ENCODE measurements at places on chromosomes 2 and 18.
A peak's percentile ranks its signal among the peaks of the same experiment; 100 is the strongest.

- no peak for DNase-seq
These were observed 145.1 kb downstream of the ASB1 start for GRCh38 chr2:238571661-238572372.

DNA sequence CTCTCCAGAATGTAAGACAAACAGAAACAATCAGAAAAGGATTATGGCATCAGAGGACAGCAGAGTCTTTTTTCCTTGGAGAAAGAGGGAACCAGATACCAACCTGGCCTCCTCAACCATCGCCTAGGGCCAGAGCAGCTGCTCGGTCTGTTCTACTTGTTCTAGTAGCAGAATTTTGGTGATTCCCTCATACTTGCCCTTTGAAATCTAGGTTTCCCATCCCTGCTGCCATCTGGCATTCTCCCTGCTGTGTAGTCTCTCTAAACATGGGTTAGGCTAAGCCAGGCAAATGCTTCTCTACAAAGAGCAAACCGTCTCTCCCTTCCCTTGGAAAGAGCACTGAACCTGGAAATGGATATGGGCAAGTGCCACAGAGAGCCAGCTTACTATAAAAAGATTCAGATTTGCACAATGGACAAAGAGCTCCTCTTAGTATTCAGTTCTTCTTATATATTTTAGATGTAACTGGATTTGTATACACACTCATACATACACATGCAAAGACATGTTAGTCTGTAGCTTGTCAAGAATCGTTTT lies 208.6 kb upstream of the ST6GAL2 start:
- no peak for DNase-seq

DNA sequence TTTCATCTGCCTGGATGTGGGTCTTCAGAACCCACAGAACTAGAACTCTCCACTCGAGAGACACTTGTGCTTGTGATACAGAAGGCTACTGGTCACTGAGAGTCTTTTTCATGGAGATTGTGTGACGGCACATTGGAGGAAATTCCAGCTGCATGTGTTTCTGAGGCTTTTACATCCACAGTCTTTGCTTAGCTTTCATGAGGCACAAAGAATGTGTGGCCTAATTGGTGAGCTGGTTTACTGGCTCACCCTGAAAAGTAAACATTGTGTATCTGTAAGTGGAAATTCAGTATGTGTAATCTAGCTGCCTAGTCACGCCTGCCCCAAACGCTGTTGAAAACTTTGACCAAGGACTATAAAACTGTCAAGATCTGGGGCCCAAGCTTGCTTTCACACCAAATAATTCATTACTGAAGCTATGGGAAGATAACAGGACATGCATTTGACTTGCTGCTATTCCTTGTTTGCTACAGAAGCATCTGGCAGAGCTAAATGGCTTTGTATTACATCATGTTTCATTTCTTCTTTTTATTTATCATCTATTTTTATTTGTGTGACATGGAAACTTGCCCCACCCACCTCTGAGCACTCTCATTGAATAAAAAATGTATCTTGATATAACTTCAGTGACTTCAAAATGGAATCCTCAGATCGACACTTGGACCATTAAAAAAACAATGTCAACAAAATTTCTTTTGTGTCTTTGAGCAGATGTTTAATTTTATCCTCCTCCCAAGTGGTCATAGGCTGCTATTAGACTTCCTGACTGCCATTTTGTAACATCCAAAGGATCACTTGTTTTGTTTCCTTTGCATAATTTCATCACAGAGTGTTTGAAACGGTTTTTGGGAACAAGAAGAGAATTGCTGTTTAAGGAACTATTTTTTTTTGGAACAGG lies 80.2 kb downstream of the EFEMP1 start:
- no peak for DNase-seq

- peak; percentile 51 for DNase-seq
These were observed 189.8 kb downstream of the SNTG2 start for GRCh38 chr2:1140389-1141003.

- no peak for DNase-seq
These were observed 38.4 kb upstream of the REL start for GRCh38 chr2:60843006-60843405.

DNA sequence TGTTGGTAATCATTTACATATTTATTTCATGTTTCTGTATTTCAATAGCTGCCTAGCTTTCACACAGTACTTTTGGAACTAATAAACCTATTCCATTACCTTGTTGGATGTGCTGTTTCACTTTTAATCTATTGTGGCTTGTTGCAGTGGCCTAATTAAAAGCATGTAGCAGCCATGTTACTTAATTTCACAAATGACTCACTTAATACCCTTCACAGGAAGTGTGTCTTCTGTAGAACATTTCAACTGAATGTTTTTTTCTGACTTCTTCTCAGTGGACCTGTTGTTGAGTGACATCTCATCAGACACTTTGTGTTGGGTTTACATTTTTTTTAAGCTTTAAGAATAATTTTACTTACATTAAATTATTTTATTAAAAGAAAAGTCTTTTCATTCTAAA lies 260.5 kb upstream of the THUMPD2 start:
- DNase-seq = no peak

DNA sequence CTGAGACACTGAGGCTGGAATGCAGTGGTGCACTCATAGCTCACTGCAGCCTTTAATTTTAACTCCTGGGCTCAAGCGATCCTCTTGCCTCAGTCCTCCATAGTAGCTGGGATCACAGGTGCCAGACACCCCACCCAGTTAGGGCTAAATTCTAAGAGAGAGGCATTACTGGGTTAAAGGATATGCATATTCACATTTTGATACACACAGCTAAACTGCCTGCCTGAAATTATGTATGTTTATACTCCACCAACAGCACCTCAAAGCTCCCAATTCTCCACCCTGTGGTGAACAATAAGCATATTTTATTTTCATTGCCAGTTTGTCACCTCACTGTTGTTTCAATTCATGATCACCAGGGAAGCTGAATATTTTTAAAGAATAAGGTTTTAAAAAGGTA lies 18.7 kb upstream of the MCM6 start:
- no peak for DNase-seq

DNA sequence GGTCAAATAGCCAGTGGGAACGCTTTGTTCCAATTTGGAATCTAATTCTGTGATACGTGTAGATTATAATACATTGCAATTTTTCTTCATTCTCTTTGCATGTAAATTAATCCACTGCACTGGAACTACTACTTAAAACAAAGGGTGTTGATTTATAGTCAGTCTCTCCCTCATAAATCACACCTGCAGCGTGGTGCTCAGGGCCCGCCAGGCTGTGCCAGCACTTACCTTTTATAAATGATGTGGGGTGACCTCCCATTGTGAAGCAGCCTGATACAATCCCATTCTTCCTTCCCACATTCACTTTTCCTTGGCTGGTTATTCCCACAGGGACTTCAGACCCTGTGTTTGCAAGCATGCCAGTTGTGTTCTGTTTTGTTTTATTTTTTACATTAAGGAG lies 302.3 kb upstream of the ID2 start:
- DNase-seq = no peak

- DNase-seq = no peak
These were observed 19.1 kb downstream of the SULT1C4 start for GRCh38 chr2:108396845-108397244.

DNA sequence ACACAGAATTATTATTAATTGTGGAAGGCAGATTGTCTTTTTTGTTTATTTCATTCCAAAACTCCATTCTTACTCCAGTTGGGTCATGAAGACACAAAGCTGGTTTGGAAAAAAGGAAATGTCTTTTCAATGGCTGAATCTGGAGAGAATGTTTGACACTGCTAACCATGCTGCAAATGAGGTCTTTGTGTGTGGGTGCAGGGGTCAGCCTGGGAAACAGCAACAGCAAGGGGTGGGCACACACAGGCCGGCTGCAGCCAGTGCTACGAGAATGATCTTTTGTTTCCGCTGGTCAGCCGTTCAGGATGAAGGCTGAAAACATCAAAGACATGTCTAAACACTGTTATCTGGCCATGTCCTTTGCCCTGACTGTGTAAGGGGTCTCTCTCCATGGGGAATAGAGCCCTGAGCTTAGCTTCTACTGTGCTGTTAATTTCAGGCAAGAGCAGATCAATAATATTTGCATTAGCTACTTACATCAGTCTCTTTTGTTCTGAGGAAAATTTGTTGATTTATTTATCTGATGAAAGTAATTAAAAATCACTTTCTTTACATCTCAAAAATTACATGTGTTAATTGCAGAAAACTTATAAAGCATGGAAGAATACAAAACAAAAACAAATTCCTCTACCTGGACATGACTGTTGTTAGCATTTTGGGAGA lies 33.3 kb upstream of the E2F6 start:
- no peak for DNase-seq

DNA sequence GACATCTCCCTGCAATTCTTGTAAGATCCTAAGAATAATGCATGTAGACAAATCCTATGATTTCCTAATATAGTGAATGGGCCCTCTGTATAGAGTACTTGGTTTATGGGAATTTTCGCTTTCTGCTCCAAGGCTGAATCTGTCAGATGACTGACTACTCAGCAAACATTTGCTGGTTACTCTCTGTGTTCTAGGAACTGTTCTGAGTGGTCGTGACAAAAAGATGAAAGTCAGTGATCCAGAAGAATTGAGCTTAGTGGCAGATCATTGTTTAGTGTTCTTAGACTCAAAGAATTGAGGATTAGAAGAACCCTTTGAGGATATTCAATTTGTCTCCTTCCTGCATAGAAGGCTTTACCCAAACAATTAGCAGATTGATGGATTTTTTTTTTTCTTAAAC lies 10.0 kb downstream of the XRCC5 start:
- no peak for DNase-seq

All from activated CD8-positive, alpha-beta T cell treated with anti-CD3 and anti-CD28 coated beads, Interleukin-2, amount 10 ng/mL, durations not matched to agents 7 days and 5 days (primary cell).